ENCODE measurements at places on chromosomes 16 and 17. TPM values are rescaled to one million over a fixed set of nuclear protein-coding genes. Genes with fewer than 3 reads are reported as not detected.
A peak's percentile ranks its signal among the peaks of the same experiment; 100 is the strongest.

GRCh38 chr17:37310940-37311339, 64.8 kb upstream of the C17orf78 start:
- no peak for DNase-seq

ADAMTS18 gene
- polyA plus RNA-seq = not detected

DNA sequence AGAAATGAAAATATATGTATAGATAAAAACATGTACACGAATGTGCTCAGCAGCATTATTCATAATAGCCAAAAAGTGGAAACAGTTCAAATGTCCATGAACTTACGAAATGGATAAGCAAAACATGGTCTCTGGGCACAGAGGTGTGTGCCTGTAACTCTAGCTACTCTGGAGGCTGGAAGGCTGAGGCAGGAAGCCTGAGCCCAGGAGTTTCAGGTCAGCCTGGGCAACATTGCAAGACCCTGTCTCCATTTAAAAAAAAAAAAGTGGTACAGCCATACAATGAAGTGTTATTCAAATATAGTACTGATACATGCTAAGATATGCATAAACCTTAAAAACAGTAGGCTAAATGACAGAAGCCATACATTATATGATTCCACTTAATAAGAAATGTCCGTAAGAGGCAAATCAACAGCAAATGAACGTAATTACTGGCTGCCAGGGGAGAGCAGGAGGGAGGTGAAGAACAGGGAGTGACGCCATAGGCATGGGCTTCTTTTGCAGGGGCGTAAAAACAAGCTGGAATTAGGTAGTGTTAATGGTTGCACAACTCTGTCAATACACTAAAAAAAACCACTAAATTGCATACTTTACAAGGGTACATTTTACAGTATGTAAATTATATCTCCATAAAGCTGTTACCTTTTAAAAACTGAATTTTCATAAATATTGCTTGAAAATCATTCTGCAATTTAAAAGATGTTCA, 87.2 kb upstream of the PLEKHM1 start:
- DNase-seq = no peak

DNA sequence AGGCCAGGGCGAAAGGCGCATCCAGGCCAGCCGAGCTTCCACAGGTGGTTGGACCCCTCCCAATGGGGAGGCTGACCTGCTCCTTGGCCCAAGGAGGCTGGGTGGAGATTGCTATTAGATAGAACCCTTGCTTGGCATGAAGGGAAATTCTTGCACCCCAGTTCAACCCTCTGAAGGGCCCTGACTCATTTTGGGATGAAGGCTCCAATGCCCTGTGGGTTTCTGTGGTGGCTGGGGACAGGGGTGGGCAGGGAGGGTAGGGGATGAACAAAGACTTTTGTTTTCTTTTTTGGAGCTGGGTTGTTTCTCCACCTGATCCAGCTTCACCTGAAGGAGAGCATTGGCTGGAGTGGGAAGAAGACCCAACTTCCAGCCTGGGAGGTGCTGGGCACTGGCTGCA, 16.7 kb upstream of the TBX21 start:
- no peak for DNase-seq

GRCh38 chr16:21638573-21638975, 13.8 kb downstream of the IGSF6 start:
- DNase-seq = no peak

NEUROD2 gene
- not detected for polyA plus RNA-seq

MYL4 gene
- 10,368 TPM for polyA plus RNA-seq

DNA sequence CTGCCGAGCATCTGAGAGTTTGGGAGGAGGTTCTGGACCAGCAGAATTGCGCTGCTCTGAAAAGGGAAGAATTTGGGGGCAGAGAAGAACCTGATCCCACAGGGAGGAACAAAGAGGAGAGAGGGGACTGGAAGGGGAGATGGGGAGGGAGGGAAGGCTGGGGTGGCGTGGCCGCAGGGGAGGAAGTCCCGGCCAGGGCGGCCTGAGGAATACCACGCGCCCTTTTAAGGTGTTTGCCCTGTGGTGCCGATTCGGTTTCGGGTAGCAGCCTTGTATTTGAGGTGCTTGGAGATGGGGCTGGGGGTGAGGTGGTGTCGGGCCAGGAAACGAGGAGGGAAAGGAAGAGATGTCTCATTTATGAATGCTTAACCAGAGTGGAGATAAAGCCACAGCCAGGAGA, 51.3 kb downstream of the AKAP1 start:
- DNase-seq = no peak

- DNase-seq = no peak
These were observed 11.0 kb downstream of the CALB2 start for GRCh38 chr16:71369494-71369893.

CRHR1 gene
- not detected for polyA plus RNA-seq

DNA sequence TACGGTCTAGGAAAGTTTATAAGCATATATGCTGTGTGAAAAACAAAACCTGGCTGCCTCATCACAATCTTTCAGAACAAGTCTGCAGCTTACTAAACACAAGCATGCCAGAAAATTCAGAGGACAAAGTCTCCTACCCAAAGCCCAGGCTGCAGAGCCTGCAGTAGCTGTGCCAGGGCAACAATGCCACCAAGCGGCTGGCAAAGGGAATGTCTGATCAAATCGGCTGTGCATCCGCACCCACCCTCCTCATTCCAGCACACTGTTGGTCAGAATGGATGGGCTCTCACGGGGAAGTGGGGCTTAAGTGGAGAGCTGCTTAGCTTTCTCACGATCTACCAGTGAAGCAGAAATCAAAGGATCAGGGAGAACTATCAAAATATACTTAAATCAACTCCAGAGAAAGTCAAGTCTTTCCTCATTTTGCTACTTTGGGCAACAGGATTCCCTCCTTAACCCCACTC, 73.5 kb downstream of the CYTH1 start:
- DNase-seq = peak; percentile 87

DNA sequence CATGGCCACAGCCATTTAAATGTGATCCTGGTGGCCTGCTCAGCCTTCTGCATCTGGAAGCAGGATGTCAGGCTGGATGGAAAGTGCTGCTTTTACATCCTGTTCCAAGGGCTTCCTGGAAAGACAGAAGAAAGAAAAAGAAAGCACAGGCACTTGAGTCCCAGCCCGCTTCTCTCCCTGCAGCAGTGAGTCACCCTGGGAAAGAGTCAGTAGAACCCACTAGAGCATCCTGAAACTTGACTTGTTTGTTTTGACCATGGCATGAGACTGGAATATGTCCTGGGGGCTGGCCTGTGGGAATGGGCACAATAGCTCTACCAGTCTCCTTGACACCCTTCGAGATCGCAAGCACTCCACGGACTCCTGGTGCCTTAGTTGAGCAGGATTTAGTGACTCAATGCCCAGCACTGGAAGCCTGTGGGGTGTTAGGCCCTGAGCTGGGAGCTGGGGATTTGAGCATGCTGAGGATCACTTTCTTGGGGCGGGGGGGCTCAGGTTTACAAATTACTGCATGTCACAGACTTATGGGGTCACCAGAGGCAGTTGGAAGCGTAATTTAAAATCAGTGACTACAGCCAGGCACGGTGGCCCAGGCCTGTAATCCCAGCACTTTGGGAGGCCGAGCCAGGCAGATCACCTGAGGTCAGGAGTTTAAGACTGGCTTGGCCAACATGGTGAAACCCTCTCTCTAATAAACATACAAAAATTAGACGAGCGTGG, 22.1 kb upstream of the GNA13 start:
- DNase-seq = no peak

GRCh38 chr17:79850571-79851460, 11.6 kb upstream of the CBX4 start:
- DNase-seq = peak; percentile 31

DNA sequence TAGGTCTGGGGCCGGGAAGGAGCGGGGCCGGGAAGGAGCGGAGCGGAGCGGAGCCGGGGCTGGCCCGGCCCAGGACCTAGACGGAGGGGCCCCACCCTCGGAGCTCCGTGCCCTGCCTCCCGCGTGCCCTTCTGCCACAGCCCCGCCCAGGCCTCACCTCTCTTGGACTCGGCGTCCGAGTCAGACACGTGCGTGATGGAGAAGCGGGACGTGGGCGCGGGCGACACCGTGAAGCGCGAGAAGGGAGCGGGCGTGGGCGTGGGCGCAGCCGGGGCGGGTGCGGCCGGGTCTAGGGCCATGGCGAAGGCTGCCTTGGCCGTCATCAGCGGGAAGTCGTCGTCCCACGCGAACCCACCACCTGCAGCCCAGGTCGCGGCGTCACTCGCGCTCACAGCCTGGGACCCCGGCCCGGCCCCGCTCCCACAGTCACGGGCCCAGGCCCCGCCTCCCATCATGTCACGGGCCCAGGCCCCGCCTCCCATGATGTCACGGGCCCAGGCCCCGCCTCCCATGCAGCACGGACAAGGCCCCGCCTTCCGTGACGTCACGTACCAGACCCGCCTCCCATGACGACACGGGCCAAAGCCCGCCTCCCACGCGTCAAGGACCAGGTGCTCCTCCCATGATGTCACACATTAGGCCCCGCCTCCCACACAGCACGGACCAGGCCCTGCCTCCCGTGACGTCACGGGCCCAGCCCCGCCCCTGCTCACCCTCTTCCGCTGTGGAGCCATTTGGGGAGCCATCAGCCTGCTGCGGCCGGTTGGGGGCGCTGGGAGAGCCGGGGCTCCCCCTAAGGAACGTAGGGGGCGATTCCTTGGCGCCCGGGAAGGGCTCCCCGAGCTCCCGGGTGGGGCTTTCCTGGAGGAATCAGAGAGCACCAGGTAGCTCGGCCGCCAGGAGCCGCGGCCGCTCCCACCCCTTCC, 45.8 kb upstream of the PVALEF start:
- peak; percentile 88 for DNase-seq

- DNase-seq = no peak
These were observed 46.3 kb downstream of the ZNF18 start for GRCh38 chr17:11950771-11951519.

GRCh38 chr16:12583237-12583897, 220.3 kb downstream of the CPPED1 start:
- DNase-seq = no peak

IL34 gene
- 1.9 TPM for polyA plus RNA-seq

GRCh38 chr17:30821871-30822723, 2.4 kb downstream of the CRLF3 start:
- no peak for DNase-seq

DNA sequence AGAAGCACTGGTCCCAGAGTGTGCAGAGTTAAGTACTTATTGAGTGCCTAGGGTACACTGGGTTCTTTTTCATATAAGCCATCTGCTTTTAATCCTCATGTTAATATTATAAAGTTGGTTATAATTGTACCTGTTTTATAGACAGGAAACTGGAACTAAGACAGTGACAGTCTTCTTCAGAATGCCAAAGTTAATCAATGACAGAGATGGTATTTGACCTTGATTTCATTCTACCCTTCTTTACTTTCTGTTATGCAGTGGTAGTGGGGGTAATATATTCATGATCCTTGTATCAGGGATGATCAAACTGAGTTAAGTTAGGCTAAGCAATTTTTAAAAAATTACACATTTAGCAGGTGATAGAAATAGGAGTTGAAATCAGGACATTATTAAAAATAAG, 108.6 kb upstream of the GOT2 start:
- no peak for DNase-seq

- DNase-seq = peak; percentile 45
These were observed 412 bp downstream of the EPN2 start for GRCh38 chr17:19237389-19238166.

GRCh38 chr17:164303-165235, 16.9 kb downstream of the DOC2B start:
- peak; percentile 64 for DNase-seq

DNA sequence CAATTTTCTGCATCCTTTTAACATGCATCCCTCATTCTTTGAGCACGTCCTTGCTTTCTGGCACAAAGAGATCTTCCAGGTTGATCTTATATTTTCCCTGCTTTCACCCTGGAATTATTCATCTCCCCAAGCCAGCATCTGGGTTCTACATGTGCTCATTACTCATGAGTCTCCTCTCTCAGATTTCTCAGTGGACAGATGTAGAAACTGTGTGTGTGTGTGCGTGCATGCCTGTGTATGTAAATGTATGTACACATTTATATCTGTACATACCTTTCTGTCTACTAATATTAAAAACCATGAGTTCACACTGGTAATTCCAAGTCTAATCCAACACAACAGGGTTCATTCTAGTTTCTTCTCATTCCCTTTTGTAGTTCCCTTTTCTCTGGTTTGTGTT, 41.9 kb upstream of the NSRP1 start:
- DNase-seq = no peak

DNA sequence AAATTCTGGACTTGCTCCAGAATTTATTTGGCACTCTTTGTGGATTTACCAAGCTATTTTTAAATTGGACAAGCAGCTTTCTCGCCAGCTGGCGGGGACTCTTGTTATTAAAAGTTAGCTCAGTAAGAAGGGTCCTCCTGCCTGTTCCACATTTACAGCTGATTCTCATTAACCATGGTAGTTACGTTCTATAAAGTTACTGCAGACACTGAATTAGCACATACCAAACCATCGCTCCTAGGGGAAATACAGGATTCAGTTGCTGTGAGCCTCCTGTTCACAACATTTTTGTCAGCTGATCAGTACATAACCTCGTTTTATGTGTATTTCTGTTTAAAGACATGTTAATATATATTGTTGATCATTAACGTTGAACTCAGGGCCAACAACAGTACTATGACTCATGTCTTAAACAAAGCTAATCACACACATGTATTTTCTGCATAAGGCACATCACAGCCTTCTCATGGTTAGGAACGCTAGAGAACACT, 4.2 kb downstream of the LDAF1 start:
- peak; percentile 65 for DNase-seq

SRL gene
- polyA plus RNA-seq = 255 TPM

DNA sequence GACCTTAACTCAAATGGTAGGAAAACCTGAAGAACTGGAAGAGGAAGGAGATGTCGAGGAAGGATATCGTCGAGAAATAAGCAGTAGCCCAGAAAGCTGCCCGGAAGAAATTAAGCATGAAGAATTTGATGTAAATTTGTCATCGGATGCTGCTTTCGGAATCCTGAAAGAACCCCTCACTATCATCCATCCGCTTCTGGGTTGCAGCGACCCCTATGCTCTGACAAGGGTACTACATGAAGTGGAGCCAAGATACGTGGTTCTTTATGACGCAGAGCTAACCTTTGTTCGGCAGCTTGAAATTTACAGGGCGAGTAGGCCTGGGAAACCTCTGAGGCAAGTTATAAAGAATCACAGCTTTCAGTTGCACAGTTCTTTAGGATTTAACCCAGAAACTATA, 15.5 kb downstream of the ERCC4 start:
- no peak for DNase-seq

NPIPA2 gene
- polyA plus RNA-seq = 2.1 TPM
